ENCODE measurements at places on chromosomes 7 and 10.
A peak's percentile ranks its signal among the peaks of the same experiment; 100 is the strongest.

- no peak for DNase-seq
Measured at GRCh38 chr10:20990604-20991003, 93.5 kb upstream of the NEBL start.

DNA sequence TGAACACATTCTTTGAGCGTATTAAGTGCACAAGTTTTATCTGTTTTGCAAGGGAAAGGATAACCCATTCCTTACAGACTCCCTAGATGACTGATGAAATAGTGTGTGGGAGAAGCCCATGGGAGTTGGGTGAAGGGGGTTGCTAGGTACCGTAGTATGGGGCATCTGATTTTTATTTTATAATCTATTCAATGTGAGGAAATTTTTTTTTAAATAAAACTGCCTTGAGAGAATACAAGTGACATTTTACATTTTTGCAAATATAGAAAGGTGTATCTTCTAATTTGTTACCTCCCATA is 1.4 kb downstream of the BTAF1 start:
- no peak for DNase-seq

GRCh38 chr7:54538122-54538521 is 4.1 kb upstream of the VSTM2A start:
- DNase-seq, result no peak

DNA sequence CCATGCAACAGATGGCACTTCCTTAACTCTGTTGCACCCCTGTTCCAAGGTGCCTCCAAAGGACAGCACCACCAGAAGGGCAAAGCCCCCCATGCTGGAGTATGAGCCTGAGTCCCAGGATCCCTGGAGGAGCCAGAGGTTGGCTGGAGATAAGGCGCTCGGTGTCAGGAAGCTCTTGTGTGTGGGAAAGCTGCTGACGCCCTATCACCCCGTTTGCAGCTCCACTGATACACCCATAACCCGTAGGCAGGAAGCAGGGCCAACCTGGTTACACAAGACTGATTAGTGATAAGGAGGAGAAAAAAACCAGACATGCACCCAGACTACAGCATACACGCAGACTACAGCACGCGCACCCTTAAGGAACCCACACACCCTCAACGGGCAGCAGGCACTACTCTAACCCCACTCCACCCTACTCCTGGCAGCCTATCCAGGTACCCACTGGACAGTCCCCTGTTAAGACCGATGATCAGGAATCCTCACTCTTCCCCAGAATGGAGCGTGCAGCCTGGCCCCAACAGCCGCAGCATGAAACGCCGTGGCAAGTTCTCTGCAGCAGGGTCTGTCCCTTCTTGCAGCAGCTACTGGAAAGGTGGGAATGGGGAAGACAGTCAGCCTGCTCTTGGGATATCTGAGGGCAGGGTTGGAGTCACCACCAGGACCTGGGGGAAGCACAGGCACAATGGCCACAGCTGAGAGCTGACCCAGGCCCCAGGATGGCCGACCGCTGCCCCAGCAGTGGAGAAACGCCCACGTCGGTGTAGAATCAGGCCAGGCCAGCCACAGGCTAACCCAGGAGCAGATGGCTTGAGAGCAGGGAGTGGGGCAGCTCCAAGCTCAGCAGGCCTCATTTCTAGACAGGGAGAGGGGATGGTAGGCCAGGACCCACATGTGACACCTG is 38.3 kb upstream of the TUBB8 start:
- no peak for DNase-seq

DNA sequence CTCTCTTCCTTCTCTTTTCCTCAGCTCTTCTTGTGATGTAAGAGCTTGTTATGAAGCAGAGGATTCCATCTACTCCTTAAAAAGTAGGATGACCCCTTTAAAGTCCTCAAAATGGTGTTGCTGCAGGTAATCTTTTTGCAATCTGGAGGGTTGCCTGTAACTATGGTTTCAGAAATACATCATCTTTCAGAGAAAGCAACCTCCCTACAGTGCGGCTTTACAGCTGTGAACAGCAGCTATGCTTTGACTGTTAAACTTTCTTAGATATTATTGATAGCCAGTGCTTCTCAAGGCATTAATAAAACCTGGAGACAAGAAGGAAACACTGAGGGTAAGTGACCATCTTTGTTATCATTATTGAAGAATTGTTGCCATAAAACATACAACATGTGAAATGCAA is 86.6 kb upstream of the MDFIC start:
- DNase-seq, result no peak

DNA sequence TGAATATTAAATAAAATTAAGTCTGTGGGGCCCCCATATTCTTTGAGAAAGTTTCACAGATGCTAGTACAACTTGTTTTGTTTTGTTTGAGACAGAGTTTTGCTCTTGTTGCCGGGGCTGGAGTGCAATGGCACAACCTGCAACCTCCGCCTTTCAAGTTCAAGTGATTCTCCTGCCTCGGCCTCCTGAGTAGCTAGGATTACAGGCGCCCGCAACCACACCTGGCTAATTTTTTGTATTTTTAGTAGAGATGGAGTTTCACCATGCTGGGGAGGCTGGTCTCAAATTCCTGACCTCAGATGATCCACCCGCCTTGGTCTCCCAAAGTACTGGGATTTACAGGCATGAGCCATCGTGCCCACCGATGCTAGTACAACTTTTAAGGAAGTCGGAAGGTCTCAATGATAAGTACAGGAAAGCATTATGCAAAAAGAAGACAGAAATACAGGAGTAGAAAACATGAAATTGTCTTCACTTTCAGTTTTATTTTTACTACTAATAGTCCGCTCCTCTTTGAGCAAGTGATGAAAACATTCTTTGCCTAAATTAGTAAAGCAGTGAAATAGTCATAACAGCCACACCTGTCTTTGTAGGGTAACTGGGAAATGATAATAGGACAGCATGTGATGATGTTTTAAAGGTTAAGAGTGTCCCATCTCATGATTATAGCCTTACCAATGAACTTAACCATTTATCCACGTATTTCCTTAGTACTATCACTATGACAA is 147.5 kb downstream of the SEMA3D start:
- no peak for DNase-seq

GRCh38 chr10:132691711-132692153 is 94.2 kb downstream of the NKX6-2 start:
- peak; percentile 29 for DNase-seq

GRCh38 chr10:87850742-87851205 is 12.6 kb downstream of the KLLN start:
- peak; percentile 54 for DNase-seq

DNA sequence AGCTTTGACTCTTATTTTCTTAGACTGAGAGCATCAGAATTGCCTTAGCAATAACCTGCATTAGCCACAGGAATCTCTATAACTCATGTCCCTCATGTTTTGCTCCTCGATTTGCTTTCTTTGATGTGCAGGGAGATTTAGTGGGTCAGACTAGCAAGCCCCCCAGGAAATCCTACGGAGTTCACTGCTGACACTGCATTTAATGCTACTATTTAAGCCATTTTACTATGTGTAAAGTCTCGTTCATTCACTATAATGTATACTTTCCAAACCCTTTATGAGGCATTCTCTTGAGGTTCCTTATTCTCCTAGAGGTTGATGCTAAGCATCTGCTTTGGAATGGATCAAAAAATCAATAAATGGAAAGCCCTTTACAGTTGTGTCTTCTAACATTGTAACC is 28.4 kb downstream of the DYNC1I1 start:
- no peak for DNase-seq

DNA sequence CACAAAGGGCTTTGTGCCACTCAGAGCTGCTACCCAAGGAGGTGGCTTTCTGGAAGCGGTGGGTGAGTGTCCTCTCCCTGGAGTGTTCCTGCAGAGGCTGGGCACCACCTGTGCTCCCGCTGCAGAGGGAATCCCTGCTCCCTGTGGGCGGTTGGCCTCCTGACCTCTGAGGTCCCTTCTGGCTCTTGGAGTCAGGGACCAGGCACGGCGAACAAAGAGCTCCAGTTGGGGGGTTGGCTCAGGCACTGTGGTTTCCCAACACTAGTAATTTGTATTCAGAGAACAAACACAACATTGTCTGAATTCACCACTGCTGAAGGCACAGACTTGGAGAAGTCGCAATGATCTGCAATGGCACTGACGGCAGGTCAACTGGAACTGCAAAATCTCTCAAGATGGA is 328.9 kb downstream of the PRPF18 start:
- DNase-seq, result no peak

GRCh38 chr10:65611592-65611991 is 1314.2 kb upstream of the LRRTM3 start:
- DNase-seq, result no peak

GRCh38 chr7:105649727-105650381 is 68.6 kb upstream of the EFCAB10 start:
- DNase-seq, result no peak

GRCh38 chr10:131041441-131041840 is 270.1 kb downstream of the TCERG1L start:
- no peak for DNase-seq

DNA sequence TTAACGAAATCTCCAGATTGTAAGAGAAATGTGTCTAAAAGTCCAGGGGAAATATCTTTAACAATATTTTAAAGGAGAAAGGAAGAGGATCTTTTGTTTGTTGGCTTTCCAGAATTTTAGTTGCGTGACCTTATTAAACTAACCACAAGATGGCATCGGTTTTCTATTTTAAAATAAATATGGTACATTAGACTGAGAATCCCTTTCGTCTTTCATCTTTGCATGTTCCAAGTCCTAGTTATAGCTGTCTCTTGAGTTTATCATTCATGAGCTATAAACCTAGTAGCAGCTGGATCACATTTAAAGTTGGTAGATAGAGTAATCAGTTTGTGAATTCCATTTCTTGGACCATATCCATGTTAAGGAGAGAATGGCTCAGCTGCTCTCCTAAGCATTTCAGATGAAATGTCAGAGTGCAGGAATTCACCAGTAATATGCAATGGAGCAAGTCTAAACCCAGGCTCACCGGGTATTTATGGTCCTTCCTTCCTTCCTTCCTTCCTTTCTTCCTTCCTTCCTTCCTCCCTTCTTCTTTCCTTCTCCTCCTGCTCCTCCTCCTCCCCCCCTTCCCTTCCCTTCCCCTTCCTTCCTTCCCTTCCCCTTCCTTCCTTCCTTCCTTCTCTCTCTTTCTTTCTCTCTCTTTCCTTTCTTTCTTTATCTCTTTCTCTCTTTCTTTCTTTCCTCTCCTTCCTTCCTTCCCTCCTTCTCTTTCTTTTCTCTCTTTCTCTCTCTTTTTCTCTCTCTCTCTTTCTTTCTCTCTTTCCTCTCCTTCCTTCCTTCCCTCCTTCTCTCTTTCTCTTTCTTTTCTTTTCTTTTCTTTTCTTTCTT is 57.8 kb upstream of the RAB18 start:
- DNase-seq, result no peak

GRCh38 chr7:70098905-70099672 is 500.8 kb downstream of the AUTS2 start:
- no peak for DNase-seq

GRCh38 chr10:70458329-70459060 is 17.0 kb upstream of the NODAL start:
- peak; percentile 70 for DNase-seq

GRCh38 chr7:135713836-135714470 is 14.0 kb downstream of the SLC13A4 start:
- DNase-seq, result no peak

DNA sequence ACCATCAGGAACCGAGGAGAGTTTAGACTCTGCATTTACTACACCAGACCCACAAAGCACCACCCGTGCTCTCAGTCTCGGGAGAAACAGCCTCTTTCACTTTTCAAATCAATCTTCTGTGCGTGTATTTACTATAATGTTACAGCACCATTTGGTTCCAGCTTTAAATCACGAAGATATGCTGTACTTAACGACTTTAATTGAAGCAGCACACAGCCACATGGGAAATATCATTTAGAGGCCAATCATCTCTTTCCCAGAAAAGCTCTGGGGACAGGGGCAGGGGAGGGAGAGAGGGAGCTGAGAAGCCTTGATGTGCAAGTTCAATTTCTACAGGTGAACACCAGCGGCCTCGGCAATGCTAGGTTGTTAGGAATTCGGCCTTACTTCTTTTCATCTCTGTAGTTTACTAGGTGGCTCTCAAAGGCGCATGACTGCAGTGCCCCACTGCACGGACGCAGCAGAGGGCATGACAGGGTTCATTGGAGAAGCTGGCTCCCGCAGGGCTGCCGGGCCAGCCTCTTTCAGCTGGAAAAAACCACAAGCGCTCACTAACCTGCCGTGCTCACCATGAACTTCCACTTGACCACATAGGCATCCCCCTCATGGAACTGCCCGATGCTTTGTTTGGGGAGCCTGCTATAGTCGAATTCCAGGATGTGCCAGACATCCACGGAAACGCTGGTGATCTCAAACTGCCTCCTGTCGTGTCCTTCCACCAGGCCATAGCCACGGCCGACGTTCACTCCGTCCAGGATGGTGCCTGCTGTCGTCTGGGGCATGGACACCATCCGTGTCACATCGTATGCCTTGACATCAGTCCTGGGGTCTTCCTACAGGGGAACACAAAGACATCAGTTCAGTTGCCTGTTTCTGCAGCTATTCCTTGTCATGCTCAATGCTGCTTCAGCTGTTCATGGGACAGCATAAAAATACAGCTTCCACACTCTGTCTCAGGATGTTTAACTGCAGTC is 154.5 kb downstream of the SVIL start:
- DNase-seq, result no peak

DNA sequence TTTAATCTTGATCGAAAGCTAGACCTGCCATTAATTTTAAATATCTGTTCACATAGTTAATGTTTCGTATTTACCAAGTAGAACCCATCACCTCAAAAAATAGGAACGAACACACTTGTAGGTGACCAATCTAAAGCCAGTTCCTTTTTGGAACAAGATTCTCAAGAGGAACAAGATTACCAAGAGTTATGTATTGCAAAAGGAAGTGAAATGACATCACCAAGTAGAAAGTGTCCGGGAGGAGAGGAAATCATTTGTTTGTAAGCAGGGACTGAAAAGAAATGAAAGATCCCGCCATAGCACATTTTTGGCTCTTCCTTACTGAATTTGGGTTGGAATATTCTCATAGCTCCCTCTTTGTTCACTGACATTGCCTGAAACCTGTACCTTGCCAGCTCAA is 1200.5 kb downstream of the SORCS1 start:
- DNase-seq, result no peak

DNA sequence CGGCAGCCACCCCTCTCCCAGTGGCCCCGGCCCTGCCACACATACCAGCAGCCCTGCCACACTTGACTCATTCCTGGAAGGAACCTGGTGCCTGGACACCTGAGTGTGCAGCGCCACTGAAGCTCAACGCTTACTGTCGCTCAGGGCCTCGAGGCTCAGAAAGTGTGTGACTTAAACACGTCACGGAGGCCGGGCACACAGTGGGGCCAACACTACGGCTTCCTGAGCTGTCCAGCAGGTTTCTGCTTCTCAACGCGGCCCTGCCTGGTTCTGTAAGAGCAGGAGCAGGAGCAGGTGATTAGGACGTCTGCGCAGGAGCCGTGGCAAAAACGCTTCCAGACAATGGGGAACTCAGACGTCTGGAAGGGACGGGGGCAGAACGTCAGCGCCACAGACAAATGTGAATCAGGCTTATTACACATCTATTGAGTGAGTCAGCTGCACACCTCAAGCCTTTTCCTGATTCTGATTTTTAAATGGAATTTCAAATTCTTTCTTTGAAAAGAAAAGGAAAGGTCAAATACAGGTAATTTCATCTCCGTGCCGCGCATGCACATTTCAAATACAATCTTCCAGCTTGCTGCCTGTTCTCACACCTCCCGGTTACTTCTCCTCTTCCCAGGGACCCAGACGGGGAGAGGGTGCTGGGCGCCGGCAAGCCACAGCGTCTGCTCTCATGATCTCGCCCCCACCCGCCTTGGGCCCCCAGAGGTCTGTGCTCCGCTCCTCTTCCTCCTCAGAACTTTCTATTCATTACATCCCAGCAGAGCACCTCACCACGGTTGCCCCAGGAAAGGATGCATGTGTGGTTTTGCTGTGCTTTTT is 66.6 kb downstream of the ADARB2 start:
- DNase-seq, result no peak

- DNase-seq, result no peak
Measured at GRCh38 chr7:110881721-110882120, 209.2 kb upstream of the LRRN3 start.

GRCh38 chr10:123269017-123269552 is 114.9 kb downstream of the BUB3 start:
- no peak for DNase-seq
